ENCODE measurements at places on chromosomes 2 and 18.

DNA sequence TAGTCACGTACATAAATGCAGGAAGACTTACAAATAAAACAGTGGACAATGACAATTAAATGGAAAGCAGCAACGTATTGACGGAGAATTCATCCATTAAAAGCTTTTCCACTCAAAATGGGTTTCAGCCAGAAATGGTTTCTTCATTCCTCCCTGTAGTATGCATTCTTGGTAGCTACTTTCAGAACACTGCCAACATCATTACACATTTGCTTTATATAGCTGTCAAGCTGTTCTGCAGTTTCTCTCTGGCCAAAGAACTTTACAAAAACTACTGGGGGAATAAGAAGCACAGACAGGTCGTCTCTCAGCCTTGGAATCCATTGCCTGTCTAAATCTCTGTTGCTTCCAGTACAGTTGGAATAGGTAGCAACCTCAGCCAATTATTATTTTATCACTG, 84.1 kb upstream of the NCKAP5 start:
- DNase-seq = no peak

- no peak for DNase-seq
Observed at GRCh38 chr2:154484338-154485099, 214.0 kb upstream of the KCNJ3 start.

DNA sequence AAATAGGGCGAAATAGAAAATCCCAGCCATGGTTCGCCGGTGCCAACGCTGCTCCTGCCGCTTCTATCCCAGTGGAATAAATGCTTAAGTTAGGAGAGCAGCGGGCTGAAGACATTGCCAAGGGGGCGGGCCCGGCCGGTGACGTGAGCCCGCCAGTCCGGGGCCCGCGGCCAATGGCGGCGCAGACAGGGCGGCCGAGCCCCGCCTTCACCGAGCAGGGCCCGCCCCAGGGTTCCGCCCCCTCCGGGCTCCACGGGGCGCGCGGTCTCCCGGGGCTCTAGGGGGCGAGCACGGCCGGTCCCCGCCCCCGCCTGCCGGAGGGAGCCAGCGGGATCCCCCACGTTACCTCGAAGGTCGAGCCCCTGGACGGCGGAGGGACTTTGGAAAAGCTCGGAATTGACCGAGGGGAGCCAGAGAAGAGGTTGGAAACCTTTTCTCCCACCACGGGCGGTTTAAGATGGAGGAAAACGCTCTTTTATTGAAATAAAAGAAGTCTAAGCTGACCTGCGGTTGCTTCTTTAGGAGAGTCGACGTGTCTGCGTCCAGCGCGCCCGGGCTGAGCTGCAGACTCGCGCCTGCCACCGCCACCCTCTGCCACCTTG, at the start of gene EPHA4:
Gene EPHA4, minus strand, starts transcription at position 86 of the 602 bp plus-strand sequence. Its CDS starts 56 bp downstream, at position 30.
- DNase-seq = peak; percentile 85

DNA sequence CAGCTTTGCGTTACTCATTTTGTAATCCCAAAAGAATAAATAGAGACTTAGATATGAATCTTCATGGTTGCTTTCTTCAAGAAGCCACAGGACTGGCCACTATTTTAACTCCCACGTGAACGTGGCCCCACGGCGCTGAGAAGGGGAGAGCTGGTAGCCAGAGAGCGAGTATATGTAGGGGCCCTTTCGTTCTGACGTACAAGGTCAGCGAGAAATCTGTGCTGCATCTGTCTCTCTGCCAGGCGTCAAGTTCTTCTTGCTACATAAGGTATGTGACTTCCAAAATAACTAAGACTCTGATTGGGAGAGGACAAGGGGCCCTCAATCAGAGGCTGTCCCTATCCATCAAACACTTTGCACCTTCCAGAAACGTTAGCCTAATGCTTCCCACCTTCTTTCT, 149.2 kb downstream of the PLEKHA3 start:
- no peak for DNase-seq
